Right ventricle myocardium inferior (tissue), 1 donor: ENCODE measurements at places on chromosomes 4 and X. TPM values are rescaled to one million over a fixed set of nuclear protein-coding genes. Genes with fewer than 3 reads are reported as not detected.

GRCh38 chr4:137823007-137823406, 290.7 kb upstream of the PCDH18 start:
- no peak for DNase-seq

DNA sequence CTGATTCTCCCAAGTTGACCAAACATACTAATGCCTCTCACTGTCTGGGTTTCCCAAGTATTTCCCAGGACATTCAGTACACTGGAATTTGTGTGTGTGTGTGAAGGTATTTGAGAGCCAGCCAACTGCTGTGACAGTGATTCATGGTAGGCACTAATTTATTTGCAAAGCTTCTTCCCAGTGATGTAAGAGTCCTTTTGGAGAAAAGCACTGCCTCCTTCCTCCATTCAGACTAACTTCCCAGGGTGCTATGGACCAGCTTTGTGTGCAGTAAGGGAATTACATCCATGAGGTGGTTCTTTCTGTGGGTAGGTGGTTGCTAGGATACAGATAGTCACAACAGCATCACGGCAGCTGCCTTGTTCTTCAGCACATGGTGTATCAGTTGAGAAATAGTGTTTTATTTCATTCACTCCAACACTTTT, 8.7 kb downstream of the EGF start:
- DNase-seq, result no peak

DNA sequence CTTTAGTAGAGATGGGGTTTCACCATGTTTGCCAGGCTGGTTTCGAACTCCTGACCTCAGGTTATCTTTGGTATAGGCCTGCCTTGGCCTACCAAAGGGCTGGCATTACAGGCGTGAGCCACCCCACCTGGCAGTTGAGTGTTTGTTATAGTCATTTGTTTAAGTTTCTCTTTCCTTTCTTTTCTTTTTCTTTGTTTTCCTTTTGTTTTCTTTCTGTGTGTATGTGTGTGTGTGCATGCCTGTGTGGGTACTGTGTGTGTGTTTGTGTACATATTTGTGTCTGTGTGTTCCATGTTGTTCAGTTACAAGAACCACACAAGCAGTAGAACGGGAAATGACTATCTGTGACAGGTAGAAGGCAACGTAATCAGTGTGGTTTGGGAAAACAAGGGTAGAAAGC, 624.9 kb downstream of the FSTL5 start:
- no peak for DNase-seq

- no peak for DNase-seq
Measured at GRCh38 chrX:17788439-17788838, 51.1 kb downstream of the SCML1 start.

Gene CT45A1
- not detected for total RNA-seq

Gene AFM
- not detected for total RNA-seq

Gene AFP
- total RNA-seq, result not detected
